ENCODE measurements at places on chromosomes 1 and 21. TPM values are rescaled to one million over a fixed set of nuclear protein-coding genes. Genes with fewer than 3 reads are reported as not detected.

OR10Z1 gene
- total RNA-seq = not detected

WNT4 gene
- total RNA-seq = not detected

ZNF683 gene
- total RNA-seq = not detected

PRAMEF8 gene
- not detected for total RNA-seq

SLC41A1 gene
- 39.6 TPM for total RNA-seq

C8A gene
- not detected for total RNA-seq

CDC42SE1 gene
- total RNA-seq = 39.7 TPM

ERICH3 gene
- not detected for total RNA-seq

VAMP4 gene
- total RNA-seq = 10.0 TPM

SPATC1L gene
- 4.4 TPM for total RNA-seq

PRKAB2 gene
- 22.1 TPM for total RNA-seq

ARHGAP29 gene
- total RNA-seq = 56.6 TPM

ZSCAN20 gene
- total RNA-seq = 13.4 TPM

C1QC gene
- total RNA-seq = not detected

CD52 gene
- not detected for total RNA-seq

FAM110D gene
- not detected for total RNA-seq

HPCA gene
- not detected for total RNA-seq

EPHA10 gene
- total RNA-seq = not detected

LRRC39 gene
- total RNA-seq = 0.56 TPM

HES3 gene
- not detected for total RNA-seq

GBP4 gene
- total RNA-seq = 0.66 TPM

LCE3D gene
- not detected for total RNA-seq

SLC44A5 gene
- 2.2 TPM for total RNA-seq

OLFM3 gene
- total RNA-seq = not detected

PLPPR4 gene
- 46.9 TPM for total RNA-seq

CHD5 gene
- total RNA-seq = 0.13 TPM

SORT1 gene
- 27.4 TPM for total RNA-seq

RGS7 gene
- 1.0 TPM for total RNA-seq

CNTN2 gene
- total RNA-seq = not detected

HAO2 gene
- not detected for total RNA-seq

ASPM gene
- 4.3 TPM for total RNA-seq

C4BPB gene
- total RNA-seq = not detected

GJB3 gene
- total RNA-seq = not detected

CFAP74 gene
- not detected for total RNA-seq

CLCA1 gene
- not detected for total RNA-seq

CACHD1 gene
- 0.76 TPM for total RNA-seq

NTPCR gene
- total RNA-seq = 12.0 TPM

ALX3 gene
- not detected for total RNA-seq
